Iris pigment epithelial cell (primary cell): ENCODE measurements at places on chromosomes 2 and 18.

DNA sequence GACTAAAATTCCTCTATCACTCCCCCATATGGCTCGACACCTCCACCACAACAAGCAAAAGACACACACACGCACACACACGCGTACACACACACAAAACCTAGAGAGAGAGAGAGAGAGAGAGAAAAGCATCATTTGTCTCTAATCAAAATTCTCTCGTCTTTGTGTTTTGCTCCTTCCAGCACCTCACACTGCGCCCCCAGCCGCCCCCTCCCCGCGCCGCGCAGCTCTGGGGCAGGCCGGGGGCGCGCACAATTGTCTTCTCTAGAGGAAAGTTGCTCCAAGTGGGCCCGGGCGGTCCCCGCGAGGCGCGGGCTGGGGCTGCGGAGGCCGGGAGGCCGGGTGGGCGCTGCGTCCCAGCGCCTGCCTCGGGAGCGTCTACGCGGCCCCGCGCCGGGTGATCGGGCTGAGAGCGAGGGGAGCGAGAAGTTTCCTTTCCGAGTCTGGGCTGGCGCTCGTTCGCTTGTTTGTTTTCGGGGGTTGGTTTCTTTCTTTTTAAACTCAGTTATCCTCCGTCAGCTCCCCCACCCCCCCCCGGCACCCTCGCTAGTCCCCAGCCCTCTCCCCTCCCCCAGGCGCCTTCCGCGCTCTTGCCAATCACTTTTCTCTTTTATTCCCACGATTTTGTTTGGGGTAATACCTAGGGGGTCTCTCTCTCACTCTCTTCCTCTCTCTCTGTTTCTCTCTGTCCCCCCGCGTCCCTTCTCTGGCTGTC, 4.1 kb downstream of the ZEB2 start:
- DNase-seq, result peak; percentile 71

DNA sequence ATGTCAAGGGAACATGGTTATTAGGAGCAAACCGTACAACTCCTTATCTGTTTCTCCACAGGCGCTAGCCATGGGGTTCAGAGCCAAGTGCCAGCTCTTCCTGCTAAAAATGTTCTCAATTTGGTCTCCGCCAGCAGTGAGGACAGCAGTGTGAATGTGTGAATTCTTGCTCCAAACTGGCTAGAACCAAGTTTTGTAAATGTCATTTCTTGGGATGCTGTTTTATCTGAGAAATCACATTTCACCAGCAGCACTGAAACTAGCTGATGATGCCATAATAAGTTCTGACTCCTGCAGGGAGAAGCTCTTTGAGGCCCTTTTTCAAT, 140.6 kb upstream of the LGALSL start:
- no peak for DNase-seq

DNA sequence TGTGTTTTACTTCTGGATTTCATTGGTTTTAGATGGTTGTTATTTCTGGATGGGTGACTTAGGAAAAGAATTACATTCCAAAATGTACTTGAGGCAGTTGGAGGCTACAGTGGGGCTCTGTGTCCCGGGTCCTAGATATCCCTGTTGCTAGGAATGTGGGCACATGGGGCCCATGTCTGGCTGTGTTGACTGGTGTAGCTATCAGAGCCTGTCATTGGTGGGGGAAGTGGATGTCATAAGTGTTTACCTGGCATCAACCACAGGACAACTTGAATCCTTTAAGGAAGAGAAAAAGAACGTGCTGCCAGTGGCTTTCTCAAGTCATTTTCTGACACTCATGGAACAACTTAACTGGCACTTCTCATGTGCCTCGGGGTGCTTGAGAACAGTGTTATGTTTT, 30.4 kb downstream of the IL18R1 start:
- DNase-seq, result no peak

GRCh38 chr2:8438996-8439395, 242.9 kb upstream of the ID2 start:
- DNase-seq, result no peak

DNA sequence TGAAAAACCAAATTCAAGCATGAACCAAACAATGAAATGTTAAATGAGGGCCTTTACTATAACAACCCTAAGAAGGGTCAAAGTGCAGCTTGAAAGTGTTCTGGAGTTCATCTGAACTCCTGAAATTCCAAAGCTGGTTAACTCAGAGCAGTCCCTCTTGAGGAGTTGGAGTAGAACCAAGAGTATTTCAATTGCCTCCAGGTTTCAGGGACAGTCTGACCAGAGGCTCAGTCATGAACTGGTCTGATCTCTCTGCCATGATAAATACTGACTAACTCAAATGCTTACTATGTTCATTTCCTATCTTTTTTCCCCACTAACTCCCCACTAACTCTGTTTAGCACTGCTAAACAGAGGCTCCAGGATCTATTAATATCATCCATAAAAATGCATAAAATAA, 2.7 kb downstream of the STARD7 start:
- DNase-seq, result peak; percentile 69

GRCh38 chr2:19859565-19859964, 42.2 kb downstream of the TTC32 start:
- no peak for DNase-seq

- no peak for DNase-seq
These were observed 118.6 kb downstream of the DYSF start for GRCh38 chr2:71571945-71572344.

DNA sequence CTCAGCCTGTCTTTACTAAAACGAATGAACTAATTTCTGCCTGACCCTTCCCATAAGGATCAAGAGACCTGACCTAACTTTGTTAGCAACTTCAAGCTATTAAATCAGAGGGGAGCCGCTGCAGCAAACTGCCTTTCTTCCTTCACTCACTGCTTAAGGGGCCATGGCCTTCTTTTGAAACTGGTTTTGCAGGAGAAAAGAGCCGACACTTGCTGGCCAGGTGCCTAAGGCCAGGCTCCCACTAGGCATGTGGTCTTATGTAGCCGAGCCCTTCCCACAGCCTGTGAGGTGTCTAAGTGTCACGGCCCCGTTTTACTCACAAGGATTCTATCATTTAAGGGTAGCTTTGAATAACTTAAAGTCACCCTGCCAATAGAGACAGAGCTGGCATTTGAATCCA, 130.8 kb downstream of the ZNF236 start:
- no peak for DNase-seq

DNA sequence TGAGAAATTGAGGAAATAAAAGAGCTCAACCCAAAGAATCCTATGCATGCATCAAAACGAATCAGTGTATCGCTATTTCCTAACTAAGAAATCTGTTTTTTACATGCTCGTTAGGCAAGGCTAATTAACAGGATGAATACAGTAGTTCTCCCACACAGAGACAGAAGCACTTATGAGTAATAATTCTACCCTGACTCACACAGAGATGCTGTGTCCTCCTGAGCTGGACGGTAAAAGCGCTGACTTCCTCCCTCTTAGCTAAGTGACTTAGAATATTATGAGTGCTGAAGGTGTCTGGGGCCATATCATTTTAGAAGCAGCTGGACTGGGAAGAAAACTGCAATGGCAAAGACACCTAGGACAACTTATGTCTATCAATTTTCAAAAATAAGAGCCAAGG, 18.5 kb downstream of the PLEKHM3 start:
- DNase-seq, result peak; percentile 32

DNA sequence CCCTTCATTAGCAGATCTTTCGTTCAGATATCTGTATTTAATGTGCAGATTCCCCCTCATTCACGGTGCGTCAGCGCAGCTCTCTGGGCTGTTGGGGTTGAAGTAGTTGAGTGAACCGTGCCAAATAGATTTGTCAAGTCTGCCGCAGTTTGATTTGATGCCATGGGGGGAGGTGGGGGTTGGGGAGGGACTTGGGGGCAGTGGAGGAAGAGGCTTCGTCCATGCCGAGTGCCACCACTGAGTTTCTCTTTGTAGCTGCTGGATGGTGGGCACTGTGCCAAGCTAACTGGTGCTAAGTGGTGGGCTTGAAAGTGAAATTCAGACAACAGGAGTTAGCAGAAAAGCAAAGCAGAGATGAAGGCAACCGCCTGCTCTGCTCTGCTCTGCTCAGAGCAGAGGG, 47.9 kb downstream of the NRP2 start:
- DNase-seq, result no peak

DNA sequence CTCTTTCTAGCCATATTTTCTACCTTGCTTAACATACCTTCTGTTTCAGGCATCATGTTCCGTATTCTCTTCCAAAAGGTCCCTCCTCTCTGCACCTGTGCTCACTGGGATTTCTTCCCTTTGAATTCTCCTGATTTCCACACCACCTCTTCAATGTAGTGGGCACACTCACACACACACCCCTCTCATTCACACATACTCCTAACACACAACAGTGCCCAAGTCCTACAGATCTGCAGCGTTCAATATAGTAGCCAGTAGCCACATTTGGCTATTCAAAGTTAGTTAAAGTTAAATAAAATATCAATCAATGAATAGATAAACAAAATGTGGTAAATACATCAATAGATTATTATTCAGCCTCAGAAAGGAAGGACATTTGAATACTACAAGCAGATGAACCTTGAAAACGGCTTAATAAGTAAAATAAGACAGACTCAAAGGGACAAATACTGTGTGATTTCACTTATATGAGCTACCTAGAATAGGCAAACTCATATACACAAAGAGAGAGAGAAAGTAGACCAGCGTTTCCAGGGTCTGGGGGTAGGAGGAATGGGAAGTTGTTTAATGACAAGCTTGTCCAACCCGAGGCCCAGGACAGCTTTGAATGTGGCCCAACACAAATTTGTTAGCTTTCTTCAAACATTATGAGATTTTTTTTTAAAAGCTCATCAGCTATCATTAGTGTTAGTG, 34.4 kb downstream of the MYCN start:
- DNase-seq, result no peak

GRCh38 chr2:27080140-27080469, 1.7 kb downstream of the EMILIN1 start:
- no peak for DNase-seq

GRCh38 chr2:35606394-35606793, 749.2 kb upstream of the CRIM1 start:
- no peak for DNase-seq

GRCh38 chr2:189177251-189177840, 2.2 kb downstream of the COL5A2 start:
- no peak for DNase-seq

DNA sequence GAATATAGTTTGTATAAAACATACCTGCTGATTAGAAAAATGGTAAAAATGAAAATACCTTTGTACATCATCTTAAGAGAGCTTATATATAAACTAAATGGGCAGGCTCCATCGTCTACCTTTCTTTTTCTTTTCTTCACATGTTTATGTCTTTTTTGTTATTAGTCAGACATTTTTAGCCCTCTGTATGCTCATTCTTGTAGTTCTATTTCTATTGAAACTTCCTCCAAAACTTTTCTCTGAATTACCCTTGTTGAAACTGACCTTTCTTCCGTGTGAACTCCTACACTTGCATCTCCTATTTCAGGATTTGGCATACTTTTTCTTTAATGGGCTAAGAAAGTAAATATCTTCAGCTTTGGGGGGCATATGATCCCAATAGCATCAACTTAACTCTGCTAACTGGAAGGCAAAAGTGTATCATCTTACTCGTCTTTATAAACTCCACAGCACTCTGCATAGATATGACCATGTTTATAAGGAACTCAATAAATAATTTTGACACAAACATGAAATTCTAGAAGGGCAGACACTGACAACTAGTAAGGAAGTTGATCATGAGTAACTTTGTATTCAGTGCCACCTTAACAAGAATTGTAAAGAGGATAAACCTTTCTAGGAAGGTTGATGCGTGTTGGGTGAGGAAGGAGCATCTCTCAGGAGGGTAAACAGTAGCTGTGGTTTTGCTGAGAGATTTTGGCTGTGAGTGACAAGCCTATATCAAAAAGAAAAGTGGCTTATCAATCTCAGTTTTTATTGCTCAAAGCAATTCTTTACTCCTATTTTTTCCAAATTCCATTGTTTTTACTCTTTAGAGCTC, 127.6 kb downstream of the PIK3C3 start:
- DNase-seq, result no peak

- DNase-seq, result peak; percentile 91
These were observed 87.7 kb upstream of the LRP1B start for GRCh38 chr2:142218471-142218870.

GRCh38 chr18:79903787-79904356, 47.6 kb downstream of the SLC66A2 start:
- DNase-seq, result no peak

DNA sequence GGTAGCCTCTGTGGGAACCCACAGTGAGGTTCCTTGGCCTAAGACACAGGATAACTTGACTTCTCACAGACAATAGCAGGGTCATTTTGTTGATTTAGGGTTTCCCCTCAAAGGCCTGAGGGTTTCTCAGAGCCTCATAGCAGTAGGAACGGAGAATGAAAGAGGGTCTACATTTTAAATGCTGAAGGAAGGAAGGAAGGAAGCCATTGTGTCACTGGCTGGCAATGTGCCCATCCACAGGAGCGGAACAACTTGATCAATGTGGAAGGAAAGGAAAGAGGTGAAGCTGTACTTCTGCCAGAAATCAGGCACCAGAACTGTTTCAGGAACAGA, 5.1 kb downstream of the IL1B start:
- no peak for DNase-seq

- peak; percentile 58 for DNase-seq
These were observed 116.8 kb upstream of the SERPINE2 start for GRCh38 chr2:224155896-224156295.

- DNase-seq, result no peak
These were observed 14.2 kb upstream of the CXCR4 start for GRCh38 chr2:136131961-136132824.

DNA sequence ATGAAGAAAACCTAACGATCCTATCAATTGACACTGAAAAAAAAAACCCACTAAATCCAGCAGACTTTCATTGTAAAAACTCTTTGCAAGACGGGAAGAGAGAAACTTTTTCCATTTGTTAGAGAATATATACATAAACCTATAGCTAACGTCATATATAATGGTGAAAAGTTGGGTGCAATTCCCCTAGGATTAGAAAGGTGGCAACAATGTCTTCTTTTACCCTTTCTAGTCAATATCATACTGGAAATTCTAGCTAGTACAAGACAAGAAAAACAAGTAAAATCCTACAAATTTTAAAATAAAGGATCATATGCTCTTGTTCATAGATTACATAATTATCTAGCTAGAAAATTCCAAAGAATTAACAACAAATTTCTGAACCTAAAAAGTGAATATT, 1596.5 kb upstream of the LRRTM1 start:
- no peak for DNase-seq
